ENCODE measurements at places on chromosomes 12 and 14.

DNA sequence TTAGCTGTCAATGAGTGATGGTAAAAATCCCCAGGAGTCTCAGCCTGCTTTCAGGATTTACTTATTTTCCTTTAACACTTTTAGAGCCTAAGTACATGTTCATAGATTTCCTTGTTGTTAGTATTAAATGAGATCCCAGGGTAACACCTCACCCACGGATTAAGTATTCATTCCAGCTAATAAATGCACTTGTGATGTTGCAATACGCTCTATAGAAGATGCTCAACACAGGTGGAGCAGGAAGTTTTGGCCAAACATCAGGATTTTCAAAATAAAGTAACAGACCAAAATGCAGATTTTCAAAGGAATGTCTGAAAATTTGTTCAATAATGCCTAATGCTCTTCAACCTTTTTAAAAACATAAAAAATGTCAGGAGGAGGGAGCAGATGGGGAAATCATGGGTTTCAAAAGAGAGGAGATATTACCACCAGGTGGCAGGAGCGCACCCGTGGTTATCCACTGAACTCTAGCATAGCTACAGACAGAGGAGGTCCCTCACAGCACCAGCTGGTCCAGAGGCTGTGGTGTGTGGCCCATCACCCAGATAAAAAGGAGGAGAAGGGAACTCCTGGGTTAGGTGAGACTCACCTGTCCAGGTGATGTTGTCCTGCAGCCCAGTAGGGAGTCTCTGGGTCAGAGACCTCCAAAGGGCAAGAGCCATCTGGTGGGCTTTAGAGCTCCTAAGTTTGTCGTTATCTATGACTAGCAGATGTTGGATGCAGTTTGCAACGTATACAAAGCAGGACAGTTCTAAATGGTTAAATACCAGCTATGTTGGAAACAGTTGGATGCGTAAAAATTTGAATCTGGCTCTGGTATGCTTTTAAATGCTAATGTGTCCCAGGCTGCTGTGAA, 1158.4 kb upstream of the TMEM132C start:
- peak; percentile 7 for DNase-seq

GRCh38 chr12:93137656-93138612, 208.8 kb upstream of the EEA1 start:
- DNase-seq = no peak

- DNase-seq = peak; percentile 40
Measured at GRCh38 chr14:88791629-88792472, 902 bp downstream of the EML5 start.

DNA sequence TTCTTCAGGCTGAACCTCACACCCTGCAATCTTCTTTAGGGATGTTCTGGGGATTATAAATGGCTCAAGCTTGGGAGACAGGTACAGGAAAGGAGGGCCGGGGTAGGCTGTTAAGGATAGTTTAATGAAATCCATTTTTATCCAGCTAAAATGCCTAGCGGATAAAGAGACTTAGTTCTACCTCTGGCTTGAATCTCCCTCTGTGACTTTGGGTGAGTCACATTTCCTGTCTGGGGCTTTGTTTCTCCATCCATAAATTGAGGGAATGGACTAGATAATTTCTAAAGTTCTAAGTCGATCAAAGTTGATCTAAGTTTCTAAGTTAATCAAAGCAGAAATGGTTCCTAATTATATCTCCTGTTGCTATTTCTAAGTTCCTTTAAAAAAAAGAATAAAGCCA, 319.6 kb upstream of the E2F7 start:
- no peak for DNase-seq

DNA sequence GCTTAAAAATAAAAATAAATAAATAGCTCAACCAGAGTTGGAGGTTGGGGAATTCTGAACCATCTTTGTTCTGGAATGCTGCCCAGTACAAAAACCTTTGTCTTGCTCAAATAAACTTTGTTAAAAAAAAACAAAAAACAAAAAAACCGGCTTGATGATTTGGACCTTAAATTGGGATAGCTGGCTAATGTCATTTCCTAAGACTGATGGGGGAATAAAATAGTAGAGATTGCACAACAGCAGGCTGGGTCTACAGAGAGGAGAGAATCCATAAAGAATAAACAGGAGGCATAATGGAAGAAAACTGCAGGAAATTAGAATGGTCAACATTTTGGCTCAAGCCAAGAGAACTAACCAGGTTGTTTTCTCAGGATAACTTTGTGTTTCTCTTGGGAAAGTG, 370.9 kb downstream of the AEBP2 start:
- no peak for DNase-seq

DNA sequence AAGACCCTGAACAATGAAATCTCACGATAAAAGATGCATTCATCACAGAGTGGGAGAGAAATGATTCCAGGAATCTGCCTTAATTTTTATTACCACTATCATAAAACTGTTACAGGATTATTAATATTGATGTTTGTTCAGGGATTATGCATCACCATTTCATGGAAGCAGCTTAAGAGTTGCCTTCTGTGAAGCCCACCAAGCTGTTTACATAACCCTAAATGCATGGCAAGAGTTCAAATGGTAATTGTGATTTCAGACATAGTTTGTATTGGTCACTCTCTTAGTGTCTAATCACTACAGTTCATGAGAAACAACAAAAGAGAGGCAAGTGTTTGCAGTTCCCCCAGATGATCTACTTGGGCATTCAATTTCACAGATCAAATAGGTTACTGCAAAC, 527.7 kb downstream of the RPS29 start:
- DNase-seq = no peak

GRCh38 chr14:73368616-73369015, 89.7 kb downstream of the NUMB start:
- no peak for DNase-seq

- no peak for DNase-seq
Measured at GRCh38 chr14:100428727-100429126, 105.6 kb downstream of the SLC25A47 start.

DNA sequence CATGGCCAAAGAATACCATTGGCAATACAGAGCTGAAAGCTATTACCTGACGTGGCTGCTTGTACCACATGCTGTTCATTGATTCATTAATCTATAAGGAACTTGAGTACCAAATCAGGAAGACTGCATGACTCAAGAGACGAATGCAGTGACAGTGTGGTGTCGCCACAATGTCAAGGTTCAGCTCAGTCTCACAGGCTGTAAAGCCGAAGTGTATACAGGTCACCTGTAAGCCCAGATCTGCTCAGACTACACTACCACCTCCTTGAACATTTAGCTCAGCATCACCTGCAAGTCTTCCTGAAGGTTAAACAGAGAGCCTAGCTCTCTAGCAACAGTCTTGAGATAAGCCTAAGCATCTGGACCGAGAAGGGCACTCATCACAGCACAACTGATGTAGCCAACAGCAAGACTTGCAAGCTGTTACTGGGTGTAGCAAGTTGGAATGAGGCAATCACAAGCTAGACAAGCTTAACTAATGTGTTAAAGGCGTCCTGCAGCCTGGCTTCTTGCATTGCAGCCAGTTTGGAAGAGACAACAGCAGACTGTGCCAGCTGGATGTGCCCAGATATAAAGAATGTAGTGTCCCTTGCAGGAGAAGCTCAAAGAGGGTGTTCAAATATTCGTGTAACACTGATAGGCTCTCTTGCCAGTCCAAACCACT, 21.0 kb downstream of the TMTC1 start:
- DNase-seq = no peak

GRCh38 chr14:101600891-101601605, 39.8 kb downstream of the DIO3 start:
- no peak for DNase-seq

DNA sequence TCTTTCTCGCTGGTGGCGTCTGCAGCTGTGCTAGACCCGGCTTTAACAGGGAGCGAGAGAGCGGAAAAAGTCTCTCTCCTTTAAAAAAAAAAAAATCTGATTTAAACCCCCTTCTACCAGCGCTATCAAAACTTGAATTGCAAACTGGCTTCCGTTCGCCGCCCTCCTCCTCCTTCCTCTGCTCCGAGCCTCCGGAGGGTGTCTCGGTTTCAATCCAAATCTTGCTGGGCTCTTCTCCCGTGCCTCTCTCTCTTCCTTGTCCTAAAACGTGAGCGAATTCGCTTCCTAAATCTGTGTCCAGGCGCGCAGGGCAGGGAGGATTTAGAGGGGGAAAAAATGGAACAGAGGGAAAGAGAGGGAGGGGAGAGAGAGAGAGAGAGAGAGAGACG, 272 bp downstream of the TBX3 start:
- no peak for DNase-seq

- DNase-seq = no peak
Measured at GRCh38 chr12:56020423-56021184, at the start of gene IKZF4. Gene IKZF4, plus strand, starts transcription at chr12:56021043. Its CDS starts 451 bp downstream, at chr12:56021494.
